ENCODE measurements at places on chromosomes 1 and 21.

DNA sequence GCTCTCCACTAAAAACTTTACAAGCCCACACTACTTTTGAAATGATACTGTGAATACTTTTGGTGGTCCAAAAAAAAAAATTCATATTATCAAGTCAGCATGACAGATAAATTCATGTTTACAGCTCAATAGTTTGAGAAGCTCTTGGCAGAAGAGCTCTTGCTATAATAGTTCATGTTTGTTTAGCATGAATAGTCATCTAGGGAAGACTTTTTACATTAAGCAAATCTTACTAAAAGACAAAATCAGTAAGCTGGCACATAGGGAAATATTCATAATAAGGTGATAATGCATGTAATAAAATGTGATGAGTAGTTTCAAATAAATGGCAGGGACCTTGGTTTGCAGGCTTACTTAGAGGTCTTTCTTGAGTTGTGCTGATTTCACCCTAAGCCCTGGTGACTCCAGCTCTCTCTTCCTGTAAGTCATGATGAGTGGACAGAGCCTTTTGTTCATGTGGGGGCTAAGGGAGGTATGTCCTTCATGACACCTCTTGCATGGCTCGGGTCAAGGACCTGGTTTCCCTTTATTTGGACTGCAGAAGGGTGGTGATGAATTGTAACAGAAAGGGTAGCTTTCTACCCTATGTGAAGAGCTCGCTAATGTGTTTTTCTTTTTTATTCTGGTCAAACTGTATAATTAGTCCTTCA lies 166.7 kb downstream of the GABPA start:
- DNase-seq, result no peak

GRCh38 chr1:6223617-6224016 lies 12.1 kb downstream of the ICMT start:
- DNase-seq, result no peak

DNA sequence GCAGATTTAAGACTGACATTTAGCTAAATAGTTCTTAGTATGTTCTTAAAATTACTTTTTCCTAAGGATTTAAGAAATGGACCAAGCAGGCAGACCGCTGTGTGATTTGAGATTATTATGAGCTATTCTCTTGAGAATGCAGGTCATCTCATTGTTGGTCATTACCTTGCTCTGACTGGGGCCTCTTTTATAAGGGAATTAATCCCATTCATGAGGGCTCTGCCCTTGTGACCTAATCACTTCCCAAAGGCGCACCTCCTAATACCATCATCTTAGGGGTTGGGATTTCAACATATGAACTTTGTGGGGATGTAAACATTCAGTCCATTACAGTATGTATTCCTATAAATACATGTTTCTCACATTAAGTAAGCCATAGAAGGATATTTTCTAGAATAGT lies 24.2 kb downstream of the OSBPL9 start:
- no peak for DNase-seq

GRCh38 chr1:1370771-1371300 lies 4.2 kb downstream of the AURKAIP1 start:
- DNase-seq, result no peak

GRCh38 chr1:22163137-22163536 lies 20.2 kb upstream of the WNT4 start:
- DNase-seq, result no peak

DNA sequence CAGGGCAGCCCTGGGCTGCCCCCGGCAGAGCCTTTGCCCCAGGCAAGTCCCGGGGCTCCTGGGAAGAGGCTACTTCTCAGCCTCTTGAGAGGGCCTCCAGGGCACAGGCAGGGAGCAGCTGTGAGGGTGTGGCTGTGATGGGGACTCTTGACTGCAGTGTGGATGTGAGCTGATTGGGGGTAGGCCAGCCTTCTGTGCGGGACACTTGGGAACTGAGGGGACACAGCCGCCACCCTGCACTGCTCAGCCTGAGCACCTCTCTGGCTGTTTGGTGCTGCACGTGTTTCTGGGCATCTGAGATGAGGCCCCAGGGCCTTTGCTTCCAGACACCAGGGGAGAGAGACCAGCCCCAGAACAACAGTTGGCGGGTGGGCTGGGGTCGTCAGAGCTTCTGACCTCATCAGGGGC lies 62.1 kb downstream of the SKI start:
- no peak for DNase-seq

DNA sequence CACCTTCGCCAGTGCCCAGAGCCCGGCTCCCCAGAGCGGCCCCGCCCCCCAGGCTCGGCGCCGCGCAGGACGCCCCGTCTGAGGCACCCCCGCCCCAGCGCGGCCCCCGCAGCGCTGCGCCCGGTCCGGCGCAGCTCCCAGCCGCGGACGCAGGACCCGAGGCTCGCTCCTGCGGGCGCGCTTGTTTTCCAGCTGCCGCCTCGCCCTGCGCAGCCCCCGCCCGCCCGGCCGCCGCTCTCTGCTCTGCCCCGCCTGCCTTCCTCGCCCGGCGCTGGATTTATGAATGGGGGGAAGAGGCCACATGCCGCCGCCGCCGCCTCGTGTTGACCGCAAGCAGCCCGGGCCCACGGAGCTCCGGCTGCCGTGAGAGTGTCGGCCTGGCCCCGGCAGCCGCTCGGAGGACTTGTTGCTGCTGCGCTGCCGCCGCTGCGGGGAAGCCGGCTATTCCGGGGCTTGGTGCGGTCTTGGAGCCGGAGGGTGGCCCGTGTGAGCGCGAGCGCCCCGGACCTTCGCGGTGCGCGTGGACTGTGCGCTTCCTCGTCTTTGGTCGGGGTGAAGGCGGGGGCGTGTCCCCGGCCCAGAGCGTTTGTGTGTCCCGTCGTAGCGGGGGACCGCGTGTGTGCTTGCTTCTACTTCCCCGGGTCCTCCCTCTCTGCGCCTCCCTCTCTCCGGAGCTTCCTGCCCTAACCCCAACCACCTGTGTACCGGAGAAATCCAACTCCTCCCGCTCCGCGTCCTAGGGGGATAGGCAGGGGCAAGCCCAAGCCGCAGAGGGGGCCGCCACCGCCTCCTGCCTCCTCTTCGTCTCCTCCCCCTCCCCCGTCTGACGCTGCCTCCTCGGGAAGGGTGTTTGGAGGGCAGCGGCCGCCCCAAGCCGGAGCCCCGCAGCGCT lies 736 bp downstream of the KCNC4 start:
- DNase-seq, result peak; percentile 63

DNA sequence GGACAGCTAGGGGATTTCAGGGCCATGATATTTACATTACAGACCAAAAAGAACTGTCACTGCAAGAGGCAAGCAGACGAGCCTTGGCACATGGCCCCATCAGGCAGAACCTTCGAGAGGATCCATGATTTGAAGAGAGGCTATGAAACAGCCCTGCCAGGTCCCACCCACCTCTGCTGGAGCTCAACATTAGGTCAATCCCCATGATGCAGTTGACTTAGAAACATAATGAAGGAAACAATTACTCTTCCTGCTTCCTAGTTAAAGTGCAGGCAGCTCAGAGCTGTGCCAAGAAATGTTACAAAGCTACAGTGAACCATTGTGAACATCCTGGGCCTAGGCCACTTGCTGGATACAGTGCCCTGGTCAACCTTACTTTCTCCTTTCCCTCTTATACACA lies 41.7 kb upstream of the PTCH2 start:
- DNase-seq, result no peak

Measured in CD4-positive, alpha-beta T cell treated with Interleukin-1 beta for 1 hour (primary cell).